ENCODE measurements at places on chromosomes 5 and 9.

DNA sequence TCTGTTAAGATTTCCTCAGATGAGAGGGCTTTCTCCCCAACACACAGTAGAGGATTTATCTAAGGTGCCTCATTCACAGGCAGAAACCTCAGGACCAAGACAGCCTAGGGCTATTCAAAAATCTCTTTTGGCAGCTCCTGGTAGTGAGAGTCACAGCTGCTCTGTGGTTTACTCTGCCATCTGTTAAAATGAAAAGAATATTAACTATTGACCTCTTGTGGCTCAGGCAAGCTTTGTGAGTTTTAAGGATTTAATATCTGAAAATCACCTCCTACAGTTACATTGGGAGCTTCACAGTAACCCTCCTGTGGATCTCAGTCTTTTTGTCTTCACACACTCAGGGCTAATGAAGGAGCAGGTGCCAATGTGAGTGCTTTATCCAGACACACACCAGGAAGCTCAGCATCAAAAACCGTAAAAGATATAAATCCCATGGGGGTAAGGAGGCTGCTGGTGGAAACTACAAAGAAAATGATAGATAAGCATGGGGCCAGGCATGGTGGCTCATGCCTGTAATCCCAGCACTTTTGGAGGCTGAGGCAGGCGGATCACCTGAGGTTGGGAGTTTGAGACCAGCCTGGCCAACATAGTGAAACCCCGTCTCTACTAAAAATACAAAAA, 29.7 kb downstream of the PPP1R2B start:
- DNase-seq: no peak

DNA sequence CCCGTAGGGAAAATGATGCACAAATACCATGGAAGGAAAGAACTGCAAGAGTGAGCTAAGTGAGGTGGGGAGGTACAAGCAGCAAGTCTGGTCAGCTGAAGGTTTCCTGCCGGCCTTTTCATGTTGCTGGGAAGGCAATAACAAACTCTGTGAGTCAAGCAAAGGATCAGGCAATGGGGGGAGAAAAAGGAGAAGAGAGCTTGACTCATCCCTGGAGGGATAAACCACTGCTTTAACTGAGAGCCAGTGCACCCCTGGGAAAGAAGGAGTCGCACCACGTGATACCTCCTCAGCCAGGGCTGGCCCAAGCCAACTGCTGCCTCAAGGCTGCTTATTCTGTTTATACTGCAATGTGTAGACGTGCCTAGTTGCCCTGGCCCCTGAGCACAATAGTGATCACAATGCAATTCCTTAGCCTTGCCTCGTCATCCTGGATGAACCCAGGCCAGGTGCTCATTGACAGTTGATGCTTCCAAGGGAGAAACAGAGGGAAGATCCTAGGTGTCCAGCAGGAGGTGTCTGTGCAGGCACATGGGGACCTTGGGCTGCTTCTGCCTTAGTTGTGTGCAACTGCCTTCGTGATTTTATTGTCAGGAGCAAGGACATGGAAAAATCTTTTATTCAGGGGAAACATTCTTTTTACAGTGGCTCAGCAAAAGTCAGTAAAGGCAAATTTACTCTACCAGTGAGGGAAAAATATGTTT, 203.0 kb upstream of the TUT7 start:
- no peak for DNase-seq

DNA sequence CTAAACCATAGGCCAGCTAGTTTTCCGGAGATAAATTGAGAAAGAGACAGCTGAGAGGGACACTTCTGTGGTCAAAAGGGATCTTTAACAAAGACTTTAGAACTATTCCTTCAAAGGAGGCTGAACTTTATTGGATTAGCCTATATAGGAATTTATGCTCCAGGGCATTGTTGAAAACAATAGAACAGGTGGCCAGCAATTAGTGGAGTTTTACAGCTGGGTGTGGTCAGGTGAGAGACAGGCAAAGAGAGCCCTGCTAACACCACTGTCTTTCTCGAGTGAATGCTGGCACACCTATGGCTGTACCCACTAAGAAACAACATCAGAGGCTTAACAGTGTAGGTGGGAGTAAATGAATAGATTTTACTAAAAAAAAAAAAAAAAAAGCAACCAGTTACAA, 16.7 kb upstream of the TLR4 start:
- no peak for DNase-seq

DNA sequence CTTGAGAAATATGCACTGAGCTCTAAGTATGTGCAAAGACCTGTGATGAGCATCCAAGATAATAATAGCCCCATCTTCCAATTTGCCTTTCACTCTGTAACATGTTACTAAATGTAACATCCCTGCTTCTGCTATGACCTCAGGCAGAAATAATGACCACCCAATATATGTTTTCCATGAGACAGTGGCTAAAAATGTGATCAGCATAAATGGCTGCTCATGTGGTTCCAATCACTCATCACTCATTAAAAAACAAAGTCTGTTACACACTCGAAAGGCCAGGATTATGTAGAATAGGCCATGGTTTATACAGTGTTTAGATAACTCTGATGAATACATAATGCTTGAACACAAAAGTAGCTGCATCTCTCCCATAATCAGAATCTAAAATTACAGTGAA, 71.4 kb upstream of the MOCS2 start:
- no peak for DNase-seq

- DNase-seq: no peak
Observed at GRCh38 chr5:156411185-156411613, 84.2 kb downstream of the SGCD start.

- DNase-seq: no peak
Observed at GRCh38 chr9:100700689-100701318, 122.9 kb downstream of the CAVIN4 start.

DNA sequence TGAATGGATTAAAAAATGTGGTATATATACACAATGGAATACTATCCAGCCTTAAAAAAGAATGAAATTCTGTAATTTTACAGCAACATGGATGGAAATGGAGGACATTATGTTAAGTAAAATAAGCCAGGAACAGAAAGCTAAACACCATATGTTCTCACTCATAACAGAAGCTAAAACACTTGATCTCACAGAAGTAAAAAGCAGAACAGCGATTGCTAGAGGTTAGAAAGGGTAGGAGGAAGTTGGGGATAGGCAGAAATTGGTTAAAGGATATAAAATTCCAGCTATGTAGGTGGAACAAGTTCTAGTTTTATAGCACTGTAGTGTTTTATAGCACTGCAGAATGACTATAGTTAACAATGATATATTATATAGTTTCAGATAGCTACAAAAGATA, 15.8 kb downstream of the MARCHF3 start:
- DNase-seq: no peak

- no peak for DNase-seq
Observed at GRCh38 chr9:132049900-132050299, 29.8 kb downstream of the MED27 start.

GRCh38 chr5:96149546-96149945, 187.9 kb upstream of the ELL2 start:
- no peak for DNase-seq

DNA sequence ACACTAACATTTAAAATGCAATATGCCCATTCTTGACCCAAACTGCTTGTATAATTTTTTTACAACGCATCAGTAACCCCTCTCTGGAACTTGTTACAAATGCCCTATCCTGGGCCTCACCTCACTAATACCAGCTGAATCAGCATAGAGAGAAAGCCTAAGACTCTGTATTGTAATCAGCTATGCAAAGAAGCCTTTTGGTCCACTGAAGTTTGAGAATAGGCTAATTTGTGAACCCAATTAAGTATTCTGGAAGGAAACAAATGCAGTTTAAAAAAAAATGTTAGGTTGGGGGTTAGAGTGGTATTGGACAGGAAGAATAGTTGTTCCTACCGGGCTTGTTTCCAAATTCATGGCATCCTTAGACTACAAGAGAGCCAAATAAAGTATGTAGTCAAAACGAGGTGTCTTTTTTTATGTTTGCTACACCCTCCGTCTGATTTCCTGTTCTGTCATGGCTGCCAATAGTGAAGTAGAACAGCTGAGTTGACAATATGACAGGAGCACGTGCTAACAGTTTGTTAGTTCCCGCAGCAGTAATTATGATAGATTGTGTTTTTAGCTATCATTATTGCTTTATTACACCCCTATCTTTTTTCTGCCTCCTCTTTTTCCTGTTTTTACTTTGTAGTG, 1048.7 kb upstream of the NUDT12 start:
- no peak for DNase-seq

DNA sequence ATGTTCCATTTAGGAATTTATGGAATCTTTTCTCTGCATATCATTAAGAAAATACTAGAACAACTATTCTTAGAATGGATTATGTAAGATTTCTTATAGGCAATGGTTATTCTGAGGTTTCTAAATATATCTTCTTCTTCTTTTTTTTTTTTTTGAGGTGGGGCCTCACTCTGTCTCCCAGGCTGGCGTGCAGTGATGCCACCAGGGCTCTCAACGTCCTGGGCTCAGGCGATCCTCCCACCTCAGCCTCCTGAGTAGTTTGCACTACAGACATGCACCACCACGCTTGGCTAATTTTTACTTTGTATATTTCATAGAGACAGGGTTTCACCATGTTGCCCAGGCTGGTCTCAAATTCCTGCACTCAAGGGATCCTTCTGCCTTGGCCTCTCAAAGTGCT, 137.2 kb downstream of the SREK1 start:
- DNase-seq: no peak

DNA sequence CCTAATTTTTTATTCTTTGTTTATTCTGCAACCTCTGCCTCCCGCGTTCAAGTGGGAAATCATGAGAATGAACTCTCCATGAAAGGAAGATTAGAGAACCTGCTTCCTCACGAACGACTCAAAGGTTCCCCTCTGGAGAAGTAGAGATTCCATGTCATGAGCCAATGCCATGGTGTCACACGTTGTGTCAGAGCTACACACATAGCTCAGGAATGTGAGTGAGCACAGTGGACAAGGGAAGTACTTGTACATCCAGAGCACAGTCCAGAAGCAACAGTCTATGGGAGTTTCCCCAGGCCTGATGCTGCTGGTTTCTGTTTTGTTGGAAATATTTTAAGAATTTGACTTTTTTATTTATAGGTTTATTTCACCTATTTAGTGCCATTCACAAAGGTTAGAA, 26.8 kb upstream of the PPP2CA start:
- no peak for DNase-seq

GRCh38 chr9:77469515-77470231, 178.4 kb downstream of the GNA14 start:
- DNase-seq: no peak

DNA sequence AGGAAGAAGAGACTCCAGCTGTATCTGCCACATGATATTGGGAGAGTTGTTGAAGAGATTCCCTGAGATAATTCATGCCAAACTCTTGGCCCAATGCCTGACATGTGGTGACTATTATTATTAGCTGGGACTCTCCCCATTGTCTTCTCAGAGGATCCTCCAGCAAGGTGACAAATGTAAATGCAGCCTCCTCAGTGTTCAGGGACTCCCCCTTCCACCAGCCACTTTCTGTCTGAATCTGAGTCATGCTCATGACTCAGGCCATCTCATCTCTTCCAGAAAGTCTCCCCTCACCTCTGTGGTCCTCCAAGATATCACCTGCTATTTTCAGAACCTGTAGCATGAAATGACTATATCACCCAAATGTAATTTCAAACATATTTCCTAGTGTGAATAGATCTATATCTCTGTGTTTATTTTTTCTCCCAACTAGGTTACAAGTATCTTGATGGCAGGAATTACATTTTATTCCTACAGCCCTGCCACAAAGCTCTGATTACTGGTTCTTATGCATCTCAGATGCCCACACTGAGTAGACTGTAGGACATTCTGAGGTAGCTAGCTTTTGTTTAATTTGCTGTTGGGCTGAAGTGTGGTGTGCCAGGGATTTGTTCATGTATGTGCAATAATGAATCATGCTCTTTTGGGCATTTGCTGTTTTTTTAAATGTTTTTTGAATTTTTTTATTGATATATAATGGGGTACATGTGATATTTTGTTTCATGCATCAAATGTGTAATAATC, 126.6 kb upstream of the IL12B start:
- DNase-seq: peak; percentile 82

DNA sequence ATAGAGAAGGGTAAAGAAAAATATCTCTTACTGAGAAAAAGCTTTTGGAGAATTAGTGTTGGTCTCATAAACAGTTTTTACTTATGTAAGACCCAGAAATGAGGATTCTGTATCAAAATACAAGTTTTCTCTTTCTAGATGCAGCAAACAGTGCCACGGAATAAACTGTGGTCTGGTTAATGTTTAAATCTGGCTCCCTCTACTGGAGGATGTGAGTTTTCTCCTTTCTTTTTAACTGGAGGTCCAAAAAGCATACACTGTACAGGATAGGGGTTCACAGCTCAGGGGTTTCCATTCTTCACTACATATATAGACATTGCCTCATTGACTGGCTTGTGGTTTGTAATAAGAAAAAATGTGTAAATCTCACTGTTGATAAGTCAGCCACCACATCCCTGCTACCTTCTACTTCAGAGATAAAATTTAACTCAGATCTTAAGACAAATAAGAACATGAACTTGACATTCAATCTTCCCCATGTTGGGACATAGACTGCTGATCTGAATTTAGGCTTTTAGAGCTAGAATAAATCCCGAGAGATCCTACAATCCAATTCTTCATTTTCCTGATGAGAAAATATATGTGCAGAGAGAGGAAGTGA, 98.9 kb downstream of the CFAP95 start:
- DNase-seq: no peak

- DNase-seq: no peak
Observed at GRCh38 chr5:27963050-27963783, 924.8 kb upstream of the CDH9 start.

GRCh38 chr9:127283917-127284497, 19.4 kb downstream of the GARNL3 start:
- no peak for DNase-seq

DNA sequence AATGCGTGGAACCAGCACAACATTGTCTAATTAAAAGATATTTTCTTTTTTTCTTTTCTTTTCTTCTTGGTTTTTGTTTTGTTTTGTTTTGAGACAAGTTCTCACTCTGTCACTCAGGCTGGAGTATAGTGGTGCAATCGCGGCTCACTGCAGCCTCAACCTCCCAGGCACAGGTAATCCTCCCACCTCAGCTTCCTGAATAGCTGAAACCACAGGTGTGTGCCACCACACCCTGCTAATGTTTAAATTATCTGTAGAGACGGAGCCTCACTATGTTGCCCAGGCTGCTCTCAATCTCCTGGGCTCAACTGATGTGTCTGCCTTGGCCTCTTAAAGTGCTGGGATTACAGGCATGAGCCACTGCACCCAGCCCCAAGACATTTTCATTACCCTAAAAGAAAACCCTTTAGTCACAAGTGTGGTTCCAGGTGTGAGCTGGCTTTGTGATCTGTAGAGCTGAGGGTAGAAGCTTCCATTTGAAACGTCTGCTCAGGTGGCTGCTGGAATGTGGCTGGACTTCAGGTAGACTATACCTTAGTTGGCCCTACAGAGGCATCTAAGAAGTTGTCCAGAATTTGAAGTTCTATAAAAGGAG, 19.1 kb upstream of the NEK6 start:
- no peak for DNase-seq

DNA sequence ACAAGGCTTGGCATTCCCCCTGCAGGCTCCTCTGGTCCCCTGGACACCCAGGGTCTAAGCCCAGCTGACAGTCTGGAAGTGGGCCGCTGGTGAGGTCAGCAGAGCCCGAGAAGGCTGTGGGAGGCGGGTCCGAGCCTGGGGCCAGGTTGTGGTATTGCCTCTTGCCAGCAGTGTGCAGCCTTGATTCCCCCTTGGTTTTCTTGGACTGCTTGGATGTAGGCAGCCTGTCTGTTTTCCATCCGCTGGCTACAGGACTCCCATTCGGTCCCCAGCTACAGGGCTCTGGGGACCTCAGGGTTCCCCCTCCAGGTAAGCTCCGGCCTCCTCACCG, 1.6 kb downstream of the AIF1L start:
- DNase-seq: no peak

- DNase-seq: no peak
Observed at GRCh38 chr9:91837981-91838731, 111.9 kb downstream of the ROR2 start.
